ENCODE measurements at places on chromosomes 7 and 10. TPM values are rescaled to one million over a fixed set of nuclear protein-coding genes. Genes with fewer than 3 reads are reported as not detected.

CEP55 gene
- 30.8 TPM for total RNA-seq

HYAL4 gene
- total RNA-seq = not detected

DLX6 gene
- not detected for total RNA-seq

HSPA12A gene
- total RNA-seq = 16.1 TPM

DNA sequence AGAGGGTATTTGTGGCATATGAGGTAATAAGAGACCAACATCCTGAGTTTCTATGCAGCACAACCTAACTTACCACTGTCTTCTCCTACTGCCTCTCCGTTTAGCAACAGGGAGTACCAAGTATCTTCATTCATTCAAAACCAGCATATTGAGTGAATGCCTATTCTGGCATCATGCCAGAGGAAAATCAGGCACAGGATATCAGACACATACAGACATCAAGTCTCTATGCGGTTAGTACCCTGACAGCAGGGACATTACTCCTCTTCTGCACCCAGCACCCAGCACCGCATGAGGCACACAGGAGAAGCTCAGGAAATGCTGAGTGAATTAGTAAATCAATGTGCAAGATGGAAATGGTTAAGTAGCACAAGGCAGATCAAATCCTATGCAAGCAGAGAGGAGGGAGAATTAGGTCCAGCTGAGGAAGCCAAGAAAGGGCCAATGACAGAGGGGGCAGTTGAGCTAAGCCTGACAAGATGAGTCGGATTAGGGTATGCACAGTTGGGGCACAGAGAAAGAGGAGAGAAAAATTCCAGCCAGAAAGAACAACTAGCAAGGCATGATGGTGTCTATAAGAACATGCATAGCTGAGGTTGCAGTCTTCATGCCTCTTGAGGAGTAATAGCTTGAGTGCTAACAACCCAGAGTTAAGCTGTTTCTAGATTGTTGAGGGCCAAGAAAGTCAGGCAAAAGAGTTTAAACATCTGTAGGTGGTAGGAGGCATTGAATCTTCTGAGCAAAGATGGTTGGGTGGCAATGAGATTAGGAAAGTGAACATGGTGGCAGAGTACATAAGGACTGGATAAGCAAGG, 146.0 kb downstream of the PLXNA4 start:
- no peak overlapping the region for H3K27ac ChIP-seq
- no peak for DNase-seq
- H3K4me1 ChIP-seq = no peaks in the 10 kb centered on the region
- no peaks in the 10 kb centered on the region for H3K36me3 ChIP-seq
- H3K27me3 ChIP-seq = no peaks in the 10 kb centered on the region

DNA sequence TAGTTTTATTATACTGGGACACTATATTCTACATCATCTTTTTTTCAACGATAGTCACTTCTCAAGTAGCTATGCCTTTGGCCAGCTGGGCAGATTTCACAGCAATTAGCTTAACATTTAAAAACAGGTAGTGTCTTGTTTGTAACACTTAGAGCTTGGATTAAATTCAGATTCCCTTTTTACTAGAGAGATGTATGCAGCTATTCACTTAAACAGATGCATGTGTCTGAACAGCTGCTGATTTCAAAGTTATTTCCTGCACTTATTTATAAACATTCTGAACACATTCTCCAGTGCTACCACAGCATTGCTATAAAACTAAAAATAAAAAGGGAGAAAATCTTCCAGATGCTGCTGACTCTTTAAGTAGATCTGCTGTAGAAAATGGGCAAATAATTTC, 637.2 kb downstream of the POM121L12 start:
- no peaks in the 10 kb centered on the region for H3K4me1 ChIP-seq
- no peak for DNase-seq
- no peaks in the 10 kb centered on the region for H3K36me3 ChIP-seq
- H3K27ac ChIP-seq = no peak overlapping the region

DNA sequence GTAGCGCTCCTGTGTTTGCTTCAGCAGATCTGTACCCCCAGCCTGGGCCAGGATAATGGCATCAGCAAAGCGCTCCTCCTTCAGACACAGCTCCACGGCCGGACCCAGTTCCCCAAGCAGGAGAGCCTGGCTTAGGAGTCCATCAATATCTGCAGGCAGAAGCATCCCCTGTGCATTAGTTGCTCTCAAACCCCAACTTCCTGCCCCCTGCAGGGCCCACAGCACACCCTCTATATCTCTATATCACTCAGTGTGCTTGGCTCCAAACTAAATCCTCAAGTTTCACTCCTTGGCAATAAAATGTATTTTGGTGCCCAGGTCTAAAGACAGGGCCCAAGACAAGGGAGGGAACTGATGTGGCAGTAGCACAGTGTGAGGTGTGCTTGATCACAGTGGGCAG, 21.6 kb downstream of the SEC31B start:
- peaks cover 1% of the 10 kb centered on the region for H3K4me1 ChIP-seq
- no peak overlapping the region for H3K27ac ChIP-seq
- no peaks in the 10 kb centered on the region for H3K27me3 ChIP-seq
- H3K4me3 ChIP-seq = no peak overlapping the region

DNA sequence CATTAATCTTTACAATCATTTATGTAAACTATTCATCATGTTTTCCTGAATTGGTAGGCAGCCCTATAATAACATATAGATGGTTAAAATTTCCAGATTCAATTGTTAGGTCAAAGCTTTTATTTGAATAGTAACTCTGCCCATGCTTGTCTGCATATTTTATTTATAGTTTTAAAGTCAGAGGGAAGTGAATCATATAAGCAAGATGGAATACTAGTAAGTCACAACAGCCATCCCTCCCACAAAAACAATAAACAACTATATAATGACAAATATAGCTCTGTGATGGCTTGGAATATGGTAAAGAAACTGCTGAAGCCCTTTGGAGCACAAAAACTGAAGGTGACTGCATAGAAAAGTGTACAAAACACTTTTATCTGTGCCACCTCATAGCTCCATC, 156.3 kb upstream of the TMEM106B start:
- DNase-seq = peak; percentile 46
- no peak overlapping the region for H3K4me3 ChIP-seq
- H3K4me1 ChIP-seq = peaks cover 5% of the 10 kb centered on the region
- no peaks in the 10 kb centered on the region for H3K27me3 ChIP-seq
- H3K36me3 ChIP-seq = no peaks in the 10 kb centered on the region
- no peak overlapping the region for H3K27ac ChIP-seq

DNA sequence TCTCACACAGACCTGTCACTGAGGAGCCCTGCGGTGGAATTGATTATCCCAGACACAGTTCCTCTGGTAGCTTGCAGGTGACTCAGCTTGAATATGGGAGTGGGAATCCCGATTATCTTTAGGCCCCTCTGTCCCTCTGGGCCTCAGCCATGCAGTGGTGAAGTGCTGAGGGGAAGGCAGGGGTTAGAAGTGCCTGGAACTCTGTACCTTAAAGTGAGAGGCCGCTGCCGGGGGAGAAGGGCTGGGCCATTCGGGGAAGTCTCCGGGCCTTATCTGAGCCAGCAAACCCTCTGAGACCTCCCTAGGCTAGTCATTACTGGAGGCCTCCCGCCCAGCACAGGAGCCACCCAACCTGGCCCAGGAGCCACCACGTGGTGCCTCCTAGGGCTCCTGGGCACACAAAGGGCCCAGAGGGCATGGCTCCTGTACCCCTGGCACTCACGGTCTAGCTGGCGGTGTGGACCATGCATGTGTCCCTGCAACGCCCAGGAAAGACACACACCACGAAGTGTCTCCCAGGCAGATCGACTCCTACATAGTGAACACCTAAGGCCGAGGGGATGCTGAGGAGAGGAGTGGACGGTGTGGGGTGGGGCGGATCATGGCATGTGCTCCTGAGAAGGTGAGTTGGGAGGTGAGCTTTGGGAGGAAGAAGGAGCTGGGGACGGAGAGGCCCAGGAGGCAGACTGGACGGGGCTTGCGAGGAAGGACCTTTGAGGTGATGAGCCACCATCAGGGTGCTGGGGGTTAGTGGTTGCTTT, 56.2 kb downstream of the HK1 start:
- H3K36me3 ChIP-seq = peaks cover 2% of the 10 kb centered on the region
- DNase-seq = no peak
- no peaks in the 10 kb centered on the region for H3K27me3 ChIP-seq
- H3K4me3 ChIP-seq = no peak overlapping the region

DNA sequence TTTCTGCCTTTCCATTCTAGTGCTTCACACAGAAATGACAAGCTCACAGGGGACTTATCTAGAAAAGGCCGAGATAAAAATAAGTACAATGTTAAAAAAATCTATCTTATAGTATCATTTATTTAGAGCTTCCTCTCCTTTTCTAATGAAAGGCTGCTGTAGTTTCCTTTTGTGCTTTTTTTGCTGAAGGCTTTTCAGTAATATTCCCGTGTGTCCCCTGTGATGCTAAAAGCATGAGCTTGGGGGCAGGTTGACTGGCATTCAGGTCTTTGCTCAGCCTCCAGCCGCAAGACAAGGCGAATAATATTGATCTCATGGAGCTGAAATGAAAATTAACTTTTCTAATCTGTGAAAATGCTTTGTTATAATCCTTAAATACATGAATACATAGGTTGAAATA, 143.0 kb downstream of the ST7 start:
- no peaks in the 10 kb centered on the region for H3K36me3 ChIP-seq
- DNase-seq = no peak
- no peak overlapping the region for H3K27ac ChIP-seq
- H3K4me3 ChIP-seq = no peak overlapping the region

DNA sequence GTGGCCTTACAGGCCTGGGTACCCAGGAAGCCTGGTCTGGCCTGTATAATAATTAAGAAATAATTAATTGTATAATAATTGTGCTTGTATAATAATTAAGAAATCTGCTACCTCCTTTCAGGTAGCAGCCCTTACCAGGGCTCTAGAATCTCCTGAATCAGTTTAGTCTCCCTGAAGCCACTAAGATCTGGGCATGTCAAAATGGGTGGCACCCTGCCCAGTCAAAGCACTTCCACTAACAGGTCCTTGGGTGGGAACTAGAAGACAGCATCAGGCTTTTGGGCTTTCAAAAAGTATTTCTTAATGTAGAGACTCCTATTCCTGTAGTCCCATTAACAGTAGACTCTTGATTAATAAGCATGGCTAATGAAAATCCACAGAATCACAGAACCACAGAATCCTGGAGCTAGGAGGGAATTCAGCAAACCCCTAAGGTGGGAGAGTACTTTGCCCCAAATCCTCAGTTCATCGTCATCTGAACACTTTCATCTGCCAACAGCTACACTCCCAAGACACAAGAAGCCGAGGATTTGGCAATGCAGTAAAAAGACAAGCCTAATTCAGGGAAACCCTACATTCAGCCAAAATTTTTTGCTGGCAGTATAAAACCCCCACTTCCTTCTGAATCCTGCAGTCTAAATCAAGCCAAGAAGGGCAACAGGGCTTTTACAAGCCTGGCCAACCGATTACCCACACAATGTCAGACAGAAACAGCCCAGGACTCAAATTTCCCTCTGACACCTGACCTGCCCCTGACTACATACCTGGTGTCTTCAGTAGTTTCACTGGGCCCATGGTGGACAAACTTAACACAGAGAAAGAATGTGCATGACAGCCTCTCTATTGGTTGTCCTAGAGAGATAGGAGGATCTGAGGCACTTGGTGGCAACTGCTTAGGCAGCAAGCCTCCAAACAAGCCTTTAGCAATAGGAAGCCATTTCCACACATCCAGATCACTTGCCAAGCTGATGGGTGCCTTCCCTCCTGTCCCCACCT, 5.9 kb upstream of the IL6 start:
- H3K4me3 ChIP-seq = no peak overlapping the region
- H3K4me1 ChIP-seq = peaks cover 26% of the 10 kb centered on the region
- H3K36me3 ChIP-seq = no peaks in the 10 kb centered on the region
